Stomach (tissue), 19 donors: ENCODE measurements at places on chromosomes 3 and 15. TPM values are rescaled to one million over a fixed set of nuclear protein-coding genes. Genes with fewer than 3 reads are reported as not detected.

The RPLP1 gene
- total RNA-seq: 99.1 TPM

The SLC22A14 gene
- total RNA-seq: not detected

The INKA1 gene
- not detected for total RNA-seq

The IGF2BP2 gene
- 44.6 TPM for total RNA-seq

The CHL1 gene
- total RNA-seq: 25.3 TPM

The MEX3B gene
- not detected for total RNA-seq

The DAZL gene
- not detected for total RNA-seq

The KBTBD8 gene
- total RNA-seq: 2.2 TPM

The SAXO2 gene
- 1.8 TPM for total RNA-seq

The CPB1 gene
- total RNA-seq: not detected

The POPDC2 gene
- 10.7 TPM for total RNA-seq

The SLC22A13 gene
- not detected for total RNA-seq

The FAM174B gene
- total RNA-seq: 36.2 TPM

The PRSS50 gene
- total RNA-seq: not detected

The SOX14 gene
- total RNA-seq: not detected

The FBXW12 gene
- total RNA-seq: not detected

The FGD5 gene
- 34.1 TPM for total RNA-seq

The AADACL2 gene
- 0.92 TPM for total RNA-seq

The LRRC2 gene
- total RNA-seq: not detected

DNA sequence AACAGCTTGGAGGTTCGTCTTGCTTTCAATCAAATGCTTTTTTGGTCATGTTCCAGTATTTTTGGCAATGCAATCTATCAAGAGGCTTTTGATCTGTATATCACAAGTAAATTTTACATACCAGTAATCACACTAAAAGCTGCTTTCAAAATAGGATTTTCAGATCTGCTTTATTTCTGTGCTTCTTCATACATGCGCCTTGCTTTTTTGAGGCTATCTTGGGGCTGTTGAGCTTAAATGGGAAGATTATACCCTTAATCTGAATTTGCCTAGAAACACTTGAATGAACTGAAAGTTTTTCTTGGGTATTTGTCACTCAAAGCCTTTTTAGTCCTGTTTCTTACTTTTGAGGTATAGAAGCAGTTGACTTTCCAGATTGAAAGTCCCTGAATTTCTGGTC lies 62.1 kb upstream of the DCBLD2 start:
- no peak for DNase-seq

- no peak for DNase-seq
Measured at GRCh38 chr3:13233487-13234485, 160.6 kb upstream of the IQSEC1 start.

DNA sequence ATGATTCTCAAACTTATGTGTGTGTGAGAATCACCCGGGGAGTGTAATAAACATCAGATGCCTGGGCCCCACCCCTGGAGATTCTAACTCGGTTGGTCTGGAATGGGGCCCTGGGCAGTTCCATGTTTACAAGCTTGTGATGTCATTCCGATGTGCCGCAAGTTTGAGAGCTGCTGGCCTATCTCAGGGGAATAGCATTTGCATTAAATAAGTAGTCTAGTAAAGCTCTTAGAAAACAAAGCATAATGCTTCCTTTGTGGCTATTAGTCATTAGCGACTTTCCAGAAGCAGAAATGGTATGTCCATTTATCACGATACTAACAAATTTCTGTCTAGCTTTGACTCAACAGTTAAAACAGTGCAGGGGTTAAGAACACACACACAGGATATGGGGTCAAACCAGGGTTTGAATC lies 20.9 kb downstream of the PGBD4 start:
- no peak for DNase-seq

DNA sequence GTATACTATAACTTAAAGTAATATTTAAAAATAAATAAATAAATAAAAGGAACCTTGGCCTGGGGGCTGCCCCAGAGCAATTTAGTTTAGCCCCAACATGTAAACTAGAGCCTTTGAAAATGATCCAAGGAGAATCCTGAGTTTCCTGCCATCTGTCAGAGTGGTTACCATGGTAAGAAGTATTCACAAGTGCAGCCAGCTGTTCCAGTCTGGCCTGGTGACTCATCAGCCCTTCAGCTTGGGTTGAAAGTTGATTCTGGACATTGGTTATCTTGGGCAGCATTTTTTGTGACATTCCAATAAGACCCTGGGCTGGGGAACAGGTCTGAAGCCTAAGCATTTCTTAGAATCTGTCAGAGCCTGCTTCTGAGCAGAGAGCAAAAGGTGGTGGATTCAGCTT lies 72.7 kb upstream of the LRTM1 start:
- peak; percentile 73 for DNase-seq

DNA sequence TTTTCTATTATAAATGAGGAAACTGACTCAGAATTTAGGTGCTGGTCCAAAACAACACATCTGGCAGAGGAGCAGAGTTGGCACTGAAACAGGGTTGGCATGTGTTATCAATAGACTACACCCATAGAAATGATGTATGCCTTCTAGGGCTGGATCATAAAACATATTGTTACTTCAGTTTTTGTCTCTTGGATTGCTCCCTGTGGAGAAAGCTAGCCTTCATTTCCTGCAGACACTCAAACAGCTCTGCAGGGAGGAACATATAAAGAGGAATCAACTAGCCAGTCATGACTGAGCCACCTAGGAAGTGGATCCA lies 507 bp upstream of the MRPL3 start:
- DNase-seq: peak; percentile 9

DNA sequence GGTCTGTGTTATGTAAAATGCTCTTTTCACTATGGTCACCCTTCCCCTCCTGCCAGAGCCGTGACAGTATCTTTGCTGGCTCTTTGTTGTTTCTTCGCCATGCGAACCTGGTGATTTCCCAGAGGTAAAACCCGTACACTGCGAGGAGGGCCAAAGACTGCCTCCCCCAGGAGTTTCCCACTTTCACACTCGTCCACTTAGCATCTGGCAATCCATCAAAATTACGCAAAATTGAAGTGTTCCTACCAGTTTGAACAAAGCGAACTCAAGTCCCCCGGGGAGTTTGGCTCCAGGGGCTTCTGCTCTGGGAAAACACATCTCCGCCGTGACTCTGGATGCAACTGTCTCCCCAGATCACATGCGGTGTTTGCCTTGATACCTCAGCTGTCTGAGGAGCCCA lies 239.9 kb downstream of the FAM43A start:
- DNase-seq: no peak

DNA sequence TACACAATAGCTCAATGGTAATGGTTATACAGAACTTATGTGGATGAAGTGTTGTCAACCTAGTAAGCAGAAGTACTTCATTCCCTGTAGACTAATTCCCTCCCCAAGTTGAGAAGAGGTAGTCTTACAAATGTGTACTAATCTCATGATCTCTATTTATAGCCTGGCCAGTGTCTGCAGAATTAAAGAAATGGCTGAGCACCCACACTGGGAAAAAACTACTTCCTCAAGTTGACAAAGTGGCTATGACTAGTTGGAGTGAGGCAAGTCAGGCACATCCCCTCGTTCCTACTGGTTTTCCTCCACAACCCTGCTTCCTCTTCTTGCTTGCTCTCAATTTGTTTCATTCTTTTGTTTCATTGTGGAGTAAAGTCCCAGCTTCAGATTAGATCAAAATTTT lies 566.7 kb upstream of the ZNF717 start:
- DNase-seq: no peak

GRCh38 chr3:133840055-133840737 lies 34.6 kb downstream of the SRPRB start:
- DNase-seq: no peak

DNA sequence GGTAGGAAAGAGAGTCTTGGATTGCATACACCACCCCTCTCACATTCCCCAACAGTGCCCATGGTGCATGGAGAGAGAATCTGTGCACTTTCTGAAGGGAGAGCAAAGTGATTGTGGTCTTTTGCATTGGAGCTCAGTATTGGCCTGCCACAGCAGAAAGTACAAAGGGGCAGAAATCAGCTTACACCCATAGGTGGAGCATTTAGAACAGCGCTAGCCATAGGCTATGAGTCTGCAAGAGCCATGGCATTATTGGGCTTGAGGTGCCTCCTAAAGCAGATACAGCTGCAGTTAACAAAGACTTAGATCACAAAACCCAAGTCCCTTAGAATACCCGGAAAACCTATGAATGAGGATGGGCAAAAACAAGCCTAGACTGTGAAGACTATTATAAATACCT lies 21.8 kb downstream of the SI start:
- DNase-seq: no peak

- DNase-seq: no peak
Measured at GRCh38 chr3:166190360-166190759, 353.1 kb upstream of the BCHE start.

DNA sequence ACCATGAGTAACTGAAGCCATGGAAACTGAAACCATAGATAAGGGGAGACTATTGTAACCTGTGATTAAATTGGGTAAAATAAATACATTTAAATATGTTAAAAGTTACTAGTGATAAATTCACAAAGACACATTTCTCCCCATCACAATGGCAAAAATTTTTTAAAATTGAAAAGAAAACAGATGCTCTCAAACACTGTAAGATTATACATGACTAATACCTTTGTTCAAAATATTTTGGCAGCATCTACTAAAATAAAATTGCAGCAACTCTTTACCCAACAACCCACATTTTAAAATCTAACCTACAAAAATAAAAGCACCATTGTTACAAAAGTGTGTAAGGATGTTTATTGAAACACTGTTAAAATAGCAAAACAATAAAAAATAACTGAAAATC lies 93.3 kb downstream of the CLASP2 start:
- DNase-seq: no peak

- DNase-seq: no peak
Measured at GRCh38 chr3:154101250-154101649, 19.9 kb upstream of the ARHGEF26 start.

GRCh38 chr3:136390574-136390973 lies 140.4 kb downstream of the PCCB start:
- DNase-seq: no peak

- no peak for DNase-seq
Measured at GRCh38 chr3:181752202-181752671, 40.5 kb downstream of the SOX2 start.

GRCh38 chr15:34264076-34264475 lies 39.3 kb downstream of the EMC4 start:
- DNase-seq: no peak

- no peak for DNase-seq
Measured at GRCh38 chr3:45751537-45752242, 44.6 kb downstream of the SLC6A20 start.

GRCh38 chr15:23897091-23897490 lies 210.0 kb upstream of the NDN start:
- no peak for DNase-seq

DNA sequence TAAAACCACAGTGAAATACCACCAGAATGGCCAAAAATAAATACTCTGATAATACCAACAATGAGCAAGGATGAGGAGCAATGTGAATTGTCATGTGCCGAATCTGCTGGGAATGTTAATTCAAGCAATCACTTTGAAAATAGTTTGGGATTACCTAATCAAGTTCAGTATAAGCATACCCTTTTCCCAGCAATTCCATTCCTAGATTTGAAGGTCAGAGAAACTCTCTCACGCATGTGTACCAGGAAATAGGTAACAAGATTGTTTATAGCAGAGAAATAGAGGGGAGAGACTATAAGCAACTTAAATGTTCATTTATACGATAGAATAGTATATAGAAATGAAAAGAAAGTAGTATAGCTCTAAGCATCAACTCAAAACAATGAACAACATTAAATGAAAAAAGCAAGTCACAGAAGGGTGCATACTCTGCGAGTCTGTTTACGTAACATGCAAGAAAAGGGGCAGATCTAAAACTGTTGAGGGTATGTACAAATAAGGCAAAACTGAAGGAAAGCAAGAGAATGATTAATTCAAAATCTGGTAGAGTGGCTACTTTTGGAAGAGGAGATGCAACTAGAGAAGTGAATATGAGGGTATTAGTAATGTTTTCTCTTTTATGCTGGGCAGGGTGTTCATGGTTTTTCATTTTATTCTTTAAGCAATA lies 27.4 kb downstream of the TMOD3 start:
- no peak for DNase-seq

GRCh38 chr15:70741107-70741531 lies 22.2 kb downstream of the UACA start:
- peak; percentile 77 for DNase-seq

- DNase-seq: no peak
Measured at GRCh38 chr3:3577823-3578222, 221.4 kb upstream of the LRRN1 start.

- DNase-seq: no peak
Measured at GRCh38 chr3:167203062-167203461, 177.0 kb downstream of the ZBBX start.

- no peak for DNase-seq
Measured at GRCh38 chr3:167872941-167873340, 137.4 kb downstream of the SERPINI1 start.

- DNase-seq: peak; percentile 72
Measured at GRCh38 chr3:71581457-71582035, 2.0 kb downstream of the FOXP1 start.

- DNase-seq: no peak
Measured at GRCh38 chr3:133159498-133160475, 121.6 kb downstream of the TMEM108 start.

DNA sequence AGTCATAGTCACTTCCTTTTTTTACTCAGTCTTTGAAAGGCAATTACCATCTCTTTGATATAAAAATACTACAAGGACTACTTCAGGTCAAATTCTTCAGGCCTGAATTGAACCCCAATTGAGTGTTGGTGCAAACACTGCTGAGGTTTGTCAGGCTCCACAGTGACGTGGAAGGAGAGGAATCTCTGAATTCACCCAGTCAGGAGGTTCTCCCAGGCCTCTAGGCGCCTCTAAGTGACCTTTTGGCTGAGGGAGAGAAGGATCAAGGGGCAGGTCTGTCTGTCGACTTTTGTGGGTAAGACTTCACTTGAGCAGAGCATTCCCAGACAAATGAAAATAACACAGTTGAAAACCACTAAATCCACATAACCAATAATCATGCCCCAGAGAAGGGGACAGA lies 227.6 kb upstream of the CHRNA7 start:
- DNase-seq: no peak

DNA sequence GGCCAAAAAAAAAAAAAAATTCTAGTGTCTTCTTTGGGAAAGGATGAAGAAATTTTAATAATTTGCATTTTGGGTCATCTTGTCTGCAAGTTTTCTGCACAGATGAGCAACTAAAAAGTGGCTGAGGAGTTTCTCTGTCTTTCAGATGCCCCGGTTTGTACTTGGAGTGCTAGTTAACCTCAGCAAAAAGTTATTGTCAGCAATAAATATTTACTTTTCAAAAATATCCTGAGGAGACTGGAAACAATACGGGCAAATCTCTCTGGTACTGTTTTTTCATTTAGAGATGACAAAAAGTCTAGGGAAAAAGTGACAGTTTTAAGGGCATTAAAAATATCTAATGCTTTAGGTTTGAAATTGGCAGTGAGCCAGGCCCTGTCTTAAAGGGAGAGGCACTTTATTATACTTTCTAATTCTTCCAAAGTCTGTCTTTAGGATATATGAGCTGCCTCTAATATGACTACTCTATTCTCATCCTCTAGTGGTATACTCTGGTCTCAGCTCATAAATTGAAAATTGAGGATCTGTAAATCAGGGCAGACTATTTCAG lies 436.0 kb upstream of the NR2F2 start:
- peak; percentile 26 for DNase-seq

- DNase-seq: no peak
Measured at GRCh38 chr15:91268510-91268909, 168.5 kb downstream of the SV2B start.

GRCh38 chr3:39460677-39461076 lies 6.8 kb upstream of the MOBP start:
- no peak for DNase-seq

GRCh38 chr15:53588773-53589172 lies 170.7 kb downstream of the WDR72 start:
- no peak for DNase-seq

GRCh38 chr15:27847775-27848710 lies 251.1 kb downstream of the OCA2 start:
- peak; percentile 9 for DNase-seq

GRCh38 chr3:183350164-183350563 lies 78.3 kb downstream of the MCF2L2 start:
- DNase-seq: peak; percentile 48
